Stimulated activated CD8-positive, alpha-beta memory T cell treated with anti-CD3 and anti-CD28 coated beads, Interleukin-7, amount 100 ng/mL, for 48 hours (primary cell): ENCODE measurements at places on chromosomes 11 and 22.

DNA sequence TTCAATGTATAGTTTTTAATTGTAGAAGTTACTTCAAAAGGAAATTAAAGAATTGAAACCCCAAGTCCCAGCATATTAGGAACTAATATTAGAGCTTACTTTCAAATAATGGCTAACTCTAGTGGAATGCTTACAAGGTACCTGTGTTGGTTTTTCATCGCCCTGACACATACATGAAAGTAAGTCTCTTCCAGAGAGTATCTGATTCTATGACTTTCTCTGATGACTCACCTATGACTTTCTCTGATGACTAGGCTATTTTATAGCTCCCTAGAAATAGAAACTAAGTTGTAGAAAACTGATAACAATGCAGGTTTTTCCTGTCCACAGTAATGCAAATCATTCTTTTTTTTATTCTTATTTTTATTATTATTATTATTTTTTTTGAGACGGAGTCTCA, 33.6 kb upstream of the MMP7 start:
- no peak for DNase-seq

DNA sequence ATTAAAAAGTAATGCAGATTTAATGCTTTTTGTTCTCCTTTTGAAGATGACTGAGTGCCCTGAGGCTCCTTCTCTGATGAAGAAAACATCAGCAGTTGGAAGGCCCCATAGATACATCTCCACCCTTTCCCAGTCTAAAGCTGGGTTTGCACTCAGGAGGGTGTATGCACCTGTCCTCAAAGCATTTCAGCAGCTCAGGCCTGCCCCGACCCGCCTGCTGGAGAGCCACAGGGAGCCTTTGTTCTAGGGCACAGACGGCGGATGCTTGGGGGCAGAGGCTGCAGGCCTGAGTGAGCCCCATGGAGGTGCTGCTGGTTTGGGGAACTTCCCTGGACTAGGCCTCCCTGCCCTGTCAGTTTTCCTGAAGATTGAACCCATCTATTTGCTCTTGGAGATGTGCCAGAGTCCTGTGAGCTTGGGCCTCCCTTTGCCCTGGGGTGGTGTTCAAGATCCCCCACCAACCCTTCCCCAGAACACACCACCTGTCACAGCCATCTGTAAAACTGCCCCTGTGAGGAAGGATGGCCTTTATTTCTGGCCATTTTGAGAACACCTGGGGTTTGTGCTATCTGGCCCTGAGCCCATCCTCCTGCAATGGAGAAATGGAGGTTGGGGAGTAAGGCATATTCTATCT, 160.0 kb downstream of the NAV2 start:
- DNase-seq, result no peak

- DNase-seq, result no peak
Measured at GRCh38 chr22:35549328-35549727, 8.7 kb downstream of the RASD2 start.

- no peak for DNase-seq
Measured at GRCh38 chr11:123188508-123189165, 6.4 kb downstream of the CLMP start.

DNA sequence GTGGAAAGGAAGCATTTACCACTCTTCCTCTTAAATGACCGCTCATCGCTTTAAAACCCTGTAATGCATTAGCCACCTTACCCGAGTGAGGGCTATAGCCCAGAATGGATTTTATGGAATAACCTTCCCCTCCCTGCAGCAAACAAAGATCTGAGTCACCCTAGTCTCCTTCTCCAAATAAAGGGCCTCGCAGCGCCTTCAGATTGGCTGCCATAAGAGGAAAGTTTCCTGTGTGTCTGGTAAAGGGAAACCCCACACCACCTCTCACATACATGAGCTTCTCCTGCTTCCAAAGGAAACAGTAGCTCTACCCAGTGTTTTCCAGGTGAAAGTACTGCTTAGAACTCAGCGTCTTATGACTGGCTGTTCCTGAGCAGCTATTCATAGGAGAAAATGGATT, 47.8 kb downstream of the PPP2R1B start:
- DNase-seq, result no peak

DNA sequence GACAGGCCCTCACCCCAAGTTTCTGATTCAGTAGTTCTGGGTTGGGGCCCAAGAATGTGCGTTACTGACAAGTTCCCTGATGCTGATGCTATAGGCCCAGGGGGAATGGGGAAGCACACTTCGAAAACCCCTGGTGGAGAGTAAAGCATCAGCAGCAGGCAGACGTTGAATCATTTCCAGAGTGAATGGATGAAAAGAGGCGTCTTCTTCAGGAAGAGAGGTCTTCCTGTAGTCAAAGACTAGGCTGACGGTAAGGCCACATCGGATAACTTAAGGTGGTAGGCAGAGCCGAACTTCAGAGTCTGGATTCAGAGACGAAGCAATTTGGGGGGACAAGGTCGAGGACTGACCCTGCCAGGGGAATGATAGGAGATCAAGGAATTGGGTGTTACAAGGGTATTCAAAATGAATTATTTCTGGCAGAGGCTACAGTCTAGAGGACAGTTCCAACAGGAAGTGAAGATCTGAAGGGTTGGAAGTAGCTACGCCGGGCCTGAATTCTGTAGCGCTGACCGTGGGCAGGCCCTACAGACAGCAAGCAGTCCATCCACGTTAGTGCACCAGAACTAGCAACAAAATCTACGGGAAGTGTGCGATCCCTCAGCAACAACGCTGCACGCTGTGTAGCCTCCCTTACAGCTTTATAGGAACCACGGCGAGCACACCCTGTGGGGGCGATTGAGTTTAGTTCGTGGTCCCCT, 862 bp upstream of the CENATAC start:
- no peak for DNase-seq

- no peak for DNase-seq
Measured at GRCh38 chr11:20873054-20873453, 203.7 kb downstream of the NELL1 start.

- DNase-seq, result no peak
Measured at GRCh38 chr11:118170882-118171268, 5.6 kb downstream of the SCN2B start.

DNA sequence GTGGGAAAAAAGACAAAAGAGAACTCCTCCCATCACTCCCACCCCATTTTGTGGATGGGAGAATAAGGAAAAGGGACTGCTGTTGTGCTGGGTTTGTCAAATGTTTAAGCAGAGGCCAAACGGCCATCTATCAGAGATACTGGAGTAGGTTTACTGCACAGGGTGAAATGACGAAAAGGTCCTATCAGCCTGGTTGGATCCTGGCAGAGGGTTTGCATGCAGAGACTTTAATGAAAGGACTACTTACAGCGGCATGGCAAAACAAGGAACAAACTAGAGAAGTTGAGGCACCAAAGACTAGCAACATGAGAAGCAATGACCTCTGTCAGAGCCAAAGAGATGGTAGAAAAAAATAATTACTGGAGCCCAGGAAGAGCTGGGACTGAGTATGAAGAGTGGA, 32.2 kb upstream of the HEPHL1 start:
- DNase-seq, result no peak

GRCh38 chr11:111733611-111734088, 32.5 kb downstream of the PPP2R1B start:
- DNase-seq, result no peak

DNA sequence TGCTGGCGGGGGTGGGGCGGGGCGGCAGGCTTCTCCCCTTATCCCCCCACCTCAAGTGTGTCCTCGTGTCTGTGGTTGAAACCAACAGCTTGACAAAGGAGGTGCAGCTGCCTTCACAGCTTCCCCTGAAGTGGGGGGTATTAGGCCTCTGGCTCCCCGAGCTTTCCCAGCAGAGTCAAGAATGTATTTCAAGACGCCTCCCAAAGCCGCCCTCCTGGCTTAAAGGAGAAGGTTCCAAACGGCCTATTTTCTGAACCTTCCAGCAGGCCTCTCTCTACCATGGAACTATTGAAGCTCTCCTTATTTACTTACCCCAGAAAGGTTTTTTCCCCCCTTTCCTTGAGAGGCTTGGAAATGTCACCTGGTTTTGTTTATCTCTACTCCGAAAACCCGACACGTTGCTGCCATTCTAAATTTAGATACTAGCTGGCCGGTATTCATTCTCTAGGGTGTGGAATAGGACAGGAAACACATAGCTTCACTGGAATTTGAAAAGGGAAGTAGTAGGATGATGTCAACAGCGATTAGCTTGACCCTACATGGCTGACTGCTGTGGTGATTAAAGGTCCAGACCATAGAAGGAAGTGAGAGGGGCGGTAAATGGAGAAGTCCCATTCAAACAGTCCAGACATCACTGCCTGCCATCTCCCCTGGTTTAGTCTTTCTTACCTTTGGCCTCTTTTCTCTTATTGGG, 671 bp upstream of the PICALM start:
- no peak for DNase-seq

- DNase-seq, result no peak
Measured at GRCh38 chr11:105208019-105208418, 68.5 kb upstream of the CARD18 start.

DNA sequence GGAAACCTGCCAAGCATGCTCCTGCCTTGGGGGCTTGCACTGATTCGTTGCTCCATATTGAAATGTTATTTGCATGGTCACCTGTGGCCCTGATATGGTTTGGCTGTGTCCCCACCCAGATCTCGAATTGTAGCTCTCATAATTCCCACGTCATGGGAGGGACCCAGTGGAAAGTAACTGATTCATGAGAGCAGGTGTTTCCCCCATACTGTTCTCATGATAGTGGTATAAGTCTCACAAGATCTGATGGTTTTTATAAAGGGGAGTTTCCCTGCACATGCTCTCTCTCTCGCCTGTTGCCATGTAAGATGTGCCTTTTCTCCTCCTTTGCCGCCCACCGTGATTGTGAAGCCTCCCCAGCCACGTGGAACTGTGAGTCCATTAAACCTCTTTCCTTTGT, 402.4 kb downstream of the ETS1 start:
- no peak for DNase-seq

- DNase-seq, result no peak
Measured at GRCh38 chr22:50305923-50306566, 1.4 kb downstream of the PLXNB2 start.

- DNase-seq, result no peak
Measured at GRCh38 chr22:28095316-28096095, 176.4 kb upstream of the PITPNB start.
